ENCODE measurements at places on chromosomes 1 and 21. TPM values are rescaled to one million over a fixed set of nuclear protein-coding genes. Genes with fewer than 3 reads are reported as not detected.

The SYF2 gene
- 128 TPM for polyA plus RNA-seq

GRCh38 chr21:40235528-40235927 is 368.3 kb downstream of the PCP4 start:
- no peak for DNase-seq

The CCDC30 gene
- 20.8 TPM for polyA plus RNA-seq

DNA sequence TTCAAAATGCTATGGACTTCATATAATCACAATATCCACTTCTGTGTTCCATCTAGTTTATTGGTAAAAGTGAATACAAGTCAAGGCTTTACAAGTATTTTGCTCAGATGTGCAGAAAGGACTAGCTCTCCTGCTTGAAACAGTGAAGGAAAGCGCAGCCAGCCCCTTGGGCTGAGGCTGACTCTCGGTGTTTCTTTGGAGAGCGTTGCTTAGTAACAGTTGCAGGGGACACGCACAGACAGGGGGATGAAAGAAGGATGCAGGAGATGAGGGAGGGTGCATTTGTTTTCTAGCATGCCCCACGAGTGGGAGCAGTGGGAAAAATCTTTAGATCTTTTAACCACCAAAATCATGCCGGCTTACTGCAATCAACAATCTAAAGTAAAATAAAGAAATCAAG is 9.1 kb downstream of the PYCR2 start:
- DNase-seq, result no peak

The RERE gene
- 129 TPM for polyA plus RNA-seq

- DNase-seq, result no peak
Measured at GRCh38 chr1:192609110-192610079, 26.6 kb upstream of the RGS13 start.

DNA sequence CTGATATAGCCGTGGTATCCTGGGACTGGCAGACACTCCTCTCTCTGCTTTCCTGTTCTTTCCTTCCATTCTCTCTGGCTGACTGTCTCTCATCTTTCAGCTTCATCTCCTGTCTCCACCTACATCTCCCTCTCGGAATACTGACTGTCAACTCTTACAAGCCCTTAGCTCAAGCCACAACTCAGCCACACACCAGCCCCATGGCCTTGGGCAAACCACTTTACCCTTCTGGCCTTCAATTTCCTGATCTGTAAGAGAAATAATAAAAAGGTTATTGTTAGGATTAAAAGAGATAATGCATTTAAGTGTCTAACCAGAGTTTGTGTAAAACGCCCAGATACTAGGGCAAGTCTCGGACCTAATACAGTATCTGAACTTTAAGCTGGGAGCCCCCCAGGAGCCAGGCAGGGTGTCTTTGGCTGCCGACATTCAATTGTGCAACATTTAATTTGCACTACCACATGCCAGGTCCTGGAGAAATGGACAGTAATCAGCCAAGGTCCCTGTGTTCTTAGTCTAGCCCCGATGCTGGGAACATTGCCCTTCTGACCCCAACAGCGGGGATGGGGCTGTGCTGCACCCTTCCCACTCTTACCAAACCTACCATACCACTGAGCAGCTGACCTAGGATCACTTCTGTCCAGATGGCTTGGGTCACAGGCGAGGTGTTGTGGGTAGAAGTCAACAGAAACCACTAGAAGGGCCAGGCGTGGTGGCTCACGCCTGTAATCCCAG is 5.1 kb downstream of the ECHDC2 start:
- no peak for DNase-seq

GRCh38 chr1:86825319-86825718 is 88.6 kb downstream of the SELENOF start:
- no peak for DNase-seq

DNA sequence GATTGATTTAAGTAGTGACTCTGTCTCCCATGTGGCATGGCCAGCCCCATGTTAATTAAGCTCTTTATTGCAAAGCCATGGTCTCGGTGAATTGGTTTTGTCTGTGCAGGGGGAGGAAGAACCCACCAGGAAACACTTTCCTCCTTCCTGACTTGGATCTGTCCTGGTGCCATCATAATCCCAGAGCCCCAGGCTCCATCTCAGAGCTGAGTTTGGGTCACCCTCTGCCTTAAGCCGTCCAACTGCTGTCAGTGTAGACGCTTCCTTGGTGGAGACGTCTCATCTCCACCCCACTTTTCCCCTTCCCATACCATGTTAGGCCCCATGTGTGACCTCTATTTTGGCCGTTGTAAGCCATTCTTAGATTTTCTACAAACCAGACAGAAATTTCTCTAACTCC is 36.0 kb upstream of the COL6A2 start:
- DNase-seq, result no peak

GRCh38 chr1:77544845-77545244 is 137.6 kb downstream of the ZZZ3 start:
- DNase-seq, result no peak

DNA sequence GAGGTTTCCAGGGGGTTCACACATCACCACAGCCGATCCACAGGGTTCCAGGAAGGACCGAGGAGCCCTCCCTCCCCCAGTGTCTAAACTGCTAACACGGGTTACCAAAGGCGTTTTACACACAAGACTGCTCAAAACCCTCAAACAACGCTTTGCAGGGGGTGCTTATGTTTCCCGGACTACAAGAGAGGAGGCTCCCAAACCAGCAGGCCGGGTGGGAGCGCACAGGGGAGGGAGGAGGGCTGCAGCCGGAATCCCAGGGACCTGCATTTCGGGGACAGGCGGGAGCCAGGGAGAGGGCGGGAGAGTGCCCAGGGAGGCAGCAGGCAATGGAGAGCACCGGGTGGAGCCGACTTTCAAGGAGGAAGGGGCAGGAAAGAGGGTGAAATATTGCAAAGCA is 50.8 kb downstream of the ACBD3 start:
- no peak for DNase-seq

- no peak for DNase-seq
Measured at GRCh38 chr1:61654067-61654466, 70.9 kb downstream of the TM2D1 start.

The TMEM59 gene
- polyA plus RNA-seq, result 423 TPM

DNA sequence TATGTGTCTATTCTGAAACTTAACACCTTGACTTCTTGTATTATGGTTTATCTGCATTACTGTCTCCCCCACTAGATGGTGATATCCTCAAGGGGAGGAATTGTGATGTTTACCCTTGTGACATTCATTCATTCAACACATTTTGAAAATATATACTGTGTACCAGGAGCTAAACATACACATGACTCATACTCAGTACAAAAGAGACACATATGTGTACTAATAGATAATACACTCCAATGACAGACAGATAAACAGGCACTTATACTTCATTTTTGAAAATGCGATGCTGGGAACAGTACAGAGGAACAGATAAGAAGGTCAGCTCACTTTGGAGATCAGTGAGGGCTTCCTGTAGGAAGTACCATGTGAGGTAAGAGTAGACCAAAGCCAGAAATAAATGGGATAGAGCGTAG is 8.9 kb upstream of the RAB3GAP2 start:
- DNase-seq, result no peak

The BEST4 gene
- 0.89 TPM for polyA plus RNA-seq

The NMNAT2 gene
- polyA plus RNA-seq, result 4.3 TPM

DNA sequence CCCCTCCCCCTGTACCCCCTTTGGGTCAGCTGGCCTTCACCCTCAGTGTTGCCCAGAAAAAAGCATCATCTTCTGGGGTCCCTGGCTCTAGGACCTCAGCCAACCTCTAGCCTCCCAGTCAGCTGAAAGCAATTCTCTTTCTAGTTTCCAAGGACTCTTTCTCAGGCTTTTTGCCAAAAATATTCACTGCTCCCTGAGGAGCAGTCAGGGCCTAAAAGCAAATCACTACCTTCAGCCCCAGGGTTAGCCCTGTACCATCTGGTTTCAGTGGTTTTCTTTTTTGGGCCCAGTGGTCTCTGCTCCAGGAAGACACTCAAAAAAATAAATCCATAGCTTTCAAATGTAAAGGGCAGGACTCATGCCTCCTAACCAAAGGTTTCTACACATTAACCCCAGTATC is 3.1 kb upstream of the LMOD1 start:
- DNase-seq, result no peak

The C1orf53 gene
- 2.6 TPM for polyA plus RNA-seq

DNA sequence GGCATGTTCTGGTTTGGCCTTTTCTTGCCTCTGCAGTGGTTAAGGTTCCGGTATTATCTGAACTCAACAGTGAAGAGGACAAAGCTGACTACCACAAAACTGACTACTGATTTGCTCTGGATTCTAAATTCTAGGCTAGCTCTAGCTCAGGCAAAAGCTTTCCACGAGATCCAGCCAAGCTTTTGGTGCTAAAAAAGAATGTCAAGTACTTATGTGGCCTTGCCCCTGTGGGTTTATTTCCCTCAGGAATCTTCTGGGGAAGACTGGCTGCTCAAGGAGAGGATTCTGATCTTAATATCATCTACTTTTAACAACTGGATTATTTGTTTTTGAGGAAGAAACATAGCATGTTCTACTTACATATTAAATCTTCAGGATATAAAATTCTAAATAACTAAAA is 26.1 kb upstream of the MTMR11 start:
- no peak for DNase-seq

Measured in right renal cortex interstitium (tissue), 3 donors.